ENCODE measurements at places on chromosomes 11 and 22.

DNA sequence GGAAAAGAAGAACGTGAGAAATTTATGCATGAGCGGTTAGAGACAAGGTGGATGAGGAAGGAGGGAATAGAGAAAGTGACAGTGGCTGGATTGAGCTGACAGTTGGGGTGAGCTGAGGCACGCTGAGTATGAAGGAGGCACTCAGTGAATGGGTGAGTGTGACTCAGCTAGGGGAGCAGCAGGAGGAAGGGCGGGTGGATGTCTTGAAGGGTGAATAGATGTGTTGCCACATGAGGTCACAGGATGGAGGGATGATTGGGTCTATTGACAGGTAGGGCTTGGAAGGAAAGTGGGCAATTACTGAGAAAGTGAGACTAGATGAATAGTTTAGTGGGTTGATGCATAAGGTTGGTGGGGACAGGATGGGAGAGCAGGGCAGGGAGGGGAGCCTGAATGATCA, 8.0 kb downstream of the IFITM10 start:
- no peak for DNase-seq

DNA sequence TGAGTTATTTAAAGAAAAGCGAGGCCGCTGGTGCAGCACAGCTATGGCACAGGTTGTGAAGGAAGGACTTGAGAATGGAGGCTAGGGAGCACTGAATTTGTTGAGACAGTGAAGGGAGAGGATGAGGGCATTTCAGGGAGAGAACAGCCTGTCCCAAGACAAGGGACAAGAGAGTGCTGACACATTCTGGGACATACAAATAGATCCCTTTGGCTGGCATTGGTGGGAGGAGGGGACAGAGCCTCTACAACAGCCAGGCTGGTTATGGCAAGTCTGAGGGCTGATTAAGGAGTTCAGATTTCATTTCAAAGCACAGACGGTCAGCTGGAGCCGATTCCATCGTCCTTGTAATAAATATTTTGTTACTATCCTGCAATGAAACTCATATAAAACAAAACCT, 1.7 kb upstream of the SLC29A2 start:
- DNase-seq, result no peak

GRCh38 chr11:57069942-57070341, 81.2 kb downstream of the OR5AK2 start:
- DNase-seq, result no peak

- DNase-seq, result peak; percentile 73
Measured at GRCh38 chr22:26428515-26429457, at the start of gene ASPHD2. TSS of gene ASPHD2 (plus strand) at chr22:26429260. CDS start at chr22:26433616, 4,356 bp downstream.

DNA sequence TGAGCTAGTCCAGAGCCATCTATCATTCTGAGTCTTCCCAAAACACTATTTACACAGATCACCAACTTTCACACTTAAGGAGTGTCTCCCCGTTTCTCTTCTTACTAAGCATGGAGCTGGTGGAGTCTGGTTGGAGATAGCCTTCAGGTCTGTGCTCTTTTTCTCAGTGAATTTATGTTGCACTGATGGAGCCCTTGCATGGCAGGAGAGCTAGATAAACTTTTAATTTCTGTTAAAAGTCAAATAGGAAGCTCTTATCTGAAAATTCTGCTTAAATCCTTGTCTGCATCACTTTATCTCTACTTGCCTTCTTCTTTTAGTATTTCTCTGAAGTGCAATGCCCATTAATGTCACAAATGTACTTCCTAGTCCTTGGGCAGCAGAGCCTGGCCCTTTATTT, 63.4 kb downstream of the ST3GAL4 start:
- no peak for DNase-seq

DNA sequence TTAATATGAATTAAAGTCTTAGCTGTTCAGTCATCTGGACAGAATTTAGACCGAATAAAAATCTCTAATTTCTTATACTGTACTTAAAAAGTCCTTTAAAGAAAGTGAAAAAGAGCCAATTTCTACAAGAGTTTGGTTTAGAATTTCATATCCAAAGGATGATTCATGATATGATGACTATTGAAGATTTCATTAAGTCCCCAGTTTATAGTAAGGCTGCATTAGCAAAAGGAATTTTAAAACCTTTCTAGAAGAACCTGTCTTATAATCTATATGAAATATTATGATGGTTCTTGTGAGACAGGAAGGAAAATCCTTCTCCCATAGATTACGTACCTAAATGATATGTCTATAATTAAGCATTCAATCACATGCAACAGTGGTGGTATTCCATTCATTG, 34.8 kb downstream of the TSG101 start:
- DNase-seq, result no peak

- DNase-seq, result no peak
Measured at GRCh38 chr22:25483931-25484330, 80.5 kb upstream of the GRK3 start.

GRCh38 chr11:20355221-20356219, 8.0 kb upstream of the HTATIP2 start:
- DNase-seq, result no peak

DNA sequence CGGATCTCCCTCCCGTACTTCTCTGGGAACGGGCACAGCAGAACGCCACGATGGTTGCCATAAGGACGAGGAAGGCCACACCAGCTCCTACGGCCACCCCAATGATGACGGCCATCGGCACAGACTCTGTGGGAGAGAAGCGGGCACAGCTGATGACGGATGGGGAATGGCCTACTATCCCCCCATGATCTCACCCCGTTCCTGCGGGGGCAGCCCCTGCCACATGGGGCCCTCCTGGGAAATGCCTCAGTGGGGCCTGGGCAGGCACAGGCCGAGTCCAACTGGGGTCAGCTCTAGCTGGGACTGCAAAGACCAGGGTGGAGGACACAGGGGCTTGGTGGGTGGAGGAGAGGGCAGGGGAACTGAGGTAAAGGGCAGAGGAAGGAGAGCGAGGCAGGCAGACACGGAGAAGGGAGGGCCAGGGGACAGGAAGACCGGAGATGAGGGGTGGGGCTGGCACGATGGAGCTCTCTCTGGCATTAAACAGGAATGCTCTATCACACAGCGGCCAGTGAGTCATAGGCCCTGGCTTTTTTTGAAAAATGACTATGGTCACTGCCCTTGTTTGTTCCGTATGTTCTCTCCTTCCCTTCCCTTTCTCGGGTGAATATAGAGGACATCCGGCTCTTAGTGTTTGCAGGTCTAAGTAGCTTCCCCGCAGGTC, 76.0 kb downstream of the ST3GAL4 start:
- DNase-seq, result no peak

GRCh38 chr11:36722421-36722820, 124.4 kb upstream of the RAG2 start:
- DNase-seq, result no peak

- no peak for DNase-seq
Measured at GRCh38 chr11:330694-331357, 10.2 kb upstream of the IFITM3 start.

DNA sequence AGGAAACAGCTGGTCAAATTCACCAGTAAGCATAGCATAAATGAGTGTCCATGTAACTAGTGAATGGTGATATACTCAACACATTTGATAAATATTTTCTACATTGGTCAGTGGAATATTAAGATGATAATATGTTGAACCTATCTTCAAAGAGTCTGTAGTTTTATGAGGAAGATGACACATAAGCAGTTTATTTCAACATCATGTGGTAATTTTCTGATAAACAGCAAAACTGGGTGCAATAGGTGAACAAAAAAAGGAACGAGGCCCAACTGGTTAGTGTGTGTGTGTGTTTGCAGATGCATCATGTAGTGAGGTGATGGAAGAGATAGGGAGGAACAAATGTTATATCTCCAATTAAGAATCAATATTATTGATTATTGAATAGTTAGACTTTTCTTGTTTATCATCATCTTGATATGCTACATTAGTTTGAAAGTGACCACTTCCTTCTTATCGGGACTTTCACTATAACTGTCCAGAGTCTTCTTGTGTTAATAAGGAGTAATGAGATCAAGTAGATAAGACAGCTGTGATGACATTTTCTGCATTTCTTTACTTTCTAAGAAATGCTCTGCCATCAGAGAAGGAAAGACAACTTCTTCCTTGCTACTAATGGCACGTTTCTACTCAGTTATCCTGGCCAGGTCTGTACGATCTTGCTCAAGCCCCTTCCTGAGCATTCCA, 270.7 kb downstream of the ETS1 start:
- DNase-seq, result no peak

DNA sequence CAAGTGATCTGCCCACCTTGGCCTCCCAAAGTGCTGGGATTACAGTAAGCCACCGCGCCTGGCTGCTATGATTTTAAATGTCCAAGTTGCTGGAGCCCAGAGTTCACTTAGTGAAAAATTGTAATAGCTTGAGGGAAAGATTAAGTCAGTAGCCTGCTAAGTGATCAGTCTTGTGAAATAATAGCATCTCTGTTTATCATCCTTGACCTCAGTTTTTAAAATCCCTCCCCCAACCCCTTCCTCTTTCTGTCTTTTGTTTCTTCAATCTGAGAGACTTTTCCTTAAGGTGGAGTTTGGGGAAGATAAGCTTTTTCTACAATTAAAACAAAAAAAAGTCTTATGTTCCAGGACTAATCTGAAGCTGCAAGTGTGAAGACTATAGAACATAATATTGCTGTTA, 6.4 kb downstream of the HIPK3 start:
- no peak for DNase-seq

- no peak for DNase-seq
Measured at GRCh38 chr11:122773781-122774266, 64.5 kb upstream of the CRTAM start.

- DNase-seq, result no peak
Measured at GRCh38 chr11:64713781-64714363, 9.1 kb downstream of the NRXN2 start.

DNA sequence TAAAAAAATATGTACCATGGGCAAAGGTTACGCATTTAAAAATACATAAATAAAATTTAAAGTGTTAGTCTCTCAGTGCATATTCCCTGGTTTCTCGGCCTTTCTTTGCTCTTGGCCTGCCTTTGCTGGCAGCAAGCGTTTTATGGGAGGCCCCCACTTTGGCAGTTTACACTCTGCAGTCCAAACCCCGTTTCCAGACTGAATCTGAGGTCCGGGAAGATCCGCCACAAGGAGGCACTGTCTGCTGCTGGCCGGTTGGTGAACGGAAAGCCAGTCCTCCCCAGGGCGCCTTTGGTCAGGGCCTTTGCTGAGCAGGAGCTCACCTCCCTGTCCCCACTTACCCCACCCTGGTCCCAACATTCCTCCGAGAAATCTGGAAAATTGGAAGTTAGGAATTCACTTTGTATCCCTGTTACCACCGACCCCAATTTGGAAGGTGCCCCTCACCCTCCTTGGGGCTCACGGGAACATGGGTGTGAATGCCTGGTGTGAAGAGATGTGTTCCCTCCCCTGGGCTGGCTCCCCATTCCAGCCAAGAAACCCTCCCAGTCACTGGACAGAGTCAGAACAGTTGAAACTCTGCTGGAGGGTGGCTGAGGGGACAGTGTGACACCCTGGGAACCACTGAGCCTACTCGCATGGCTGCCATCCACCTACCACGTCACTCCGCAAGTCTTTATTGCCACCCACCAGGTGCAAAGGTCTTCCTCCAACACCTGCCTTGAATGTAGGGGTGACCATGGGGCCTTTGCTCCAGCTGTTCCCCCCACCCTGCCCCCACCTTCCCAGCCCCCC, 9.4 kb upstream of the SF1 start:
- peak; percentile 37 for DNase-seq

DNA sequence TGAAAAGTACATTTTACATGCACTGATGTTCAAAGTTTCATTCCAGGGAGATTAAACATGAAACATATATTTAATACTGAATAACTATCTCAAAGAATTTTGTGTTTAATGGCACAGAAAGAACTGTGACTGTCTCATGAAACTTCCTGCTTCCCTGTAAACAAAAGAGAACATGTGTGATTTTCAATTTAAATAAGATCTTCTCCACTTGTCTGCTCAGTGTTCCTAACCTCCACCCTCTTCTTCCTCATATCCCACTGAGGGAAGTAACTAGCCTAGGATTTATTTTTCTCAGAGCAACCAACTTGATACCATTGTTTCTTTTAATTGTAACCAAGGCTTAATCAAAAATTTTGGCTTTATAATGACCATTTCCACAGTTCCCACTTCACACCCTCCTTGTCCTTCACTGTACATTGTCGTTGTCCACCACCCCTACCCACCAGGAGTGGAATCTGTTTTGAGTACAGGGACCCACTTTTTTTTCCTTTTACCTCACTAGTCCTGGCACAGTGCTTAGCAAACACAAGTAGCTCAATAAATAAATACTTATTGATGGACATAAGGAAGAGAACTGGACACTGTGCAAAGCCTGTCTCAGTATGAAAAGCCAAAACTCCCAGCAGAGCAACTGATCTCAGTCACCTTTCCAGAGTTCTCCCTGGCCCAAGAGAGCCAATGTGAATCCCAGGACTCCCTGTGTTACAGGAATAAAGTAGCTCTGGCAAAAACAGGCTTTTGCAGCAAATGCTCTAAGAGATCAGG, 4.2 kb downstream of the CPSF7 start:
- DNase-seq, result no peak

All from activated T-helper 1 cell treated with Interleukin-2 at 50 U/mL for 16 hours (primary cell).